ENCODE measurements at places on chromosomes 7 and 10.

- no peak for DNase-seq
Measured at GRCh38 chr7:132609222-132609621, 33.0 kb upstream of the PLXNA4 start.

DNA sequence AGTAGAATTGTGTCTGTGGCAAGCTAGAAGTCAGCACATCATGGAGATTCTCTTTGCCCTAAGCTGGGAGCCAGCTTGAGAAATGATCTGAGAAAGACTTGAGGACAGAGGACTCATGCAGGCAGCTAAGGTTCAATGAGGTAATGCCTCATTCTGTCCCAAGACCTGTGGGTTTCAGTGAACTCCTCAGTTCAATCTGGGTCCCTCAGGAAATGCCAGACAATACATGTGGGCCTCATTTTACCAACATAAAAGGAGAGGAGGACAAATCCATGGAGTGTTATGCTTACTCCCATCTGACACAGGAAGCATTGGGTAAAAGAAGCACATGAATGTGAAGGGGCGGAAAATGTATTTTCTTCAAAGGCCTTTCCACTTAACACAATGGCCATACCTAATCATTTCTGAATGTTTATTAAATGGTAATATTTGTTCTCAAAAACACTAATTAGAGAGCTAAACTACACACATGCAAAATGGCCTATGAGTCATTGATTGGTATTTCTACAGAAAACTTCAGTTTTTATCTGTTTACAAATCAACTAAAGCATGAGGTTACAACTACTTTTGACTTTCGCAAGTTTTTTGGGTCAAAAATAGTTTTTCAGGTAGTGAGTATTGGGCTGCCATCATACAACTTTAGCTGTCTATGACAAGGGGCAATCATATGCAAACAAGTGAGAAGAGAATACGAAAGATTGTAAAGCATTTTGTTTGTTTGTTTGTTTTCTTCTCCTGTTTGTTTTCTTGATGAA is 205.3 kb downstream of the CHRM2 start:
- DNase-seq: no peak

- DNase-seq: peak; percentile 27
Measured at GRCh38 chr10:119030421-119031250, 1.1 kb downstream of the NANOS1 start.

GRCh38 chr10:62681211-62681940 is 123.1 kb upstream of the ADO start:
- no peak for DNase-seq

DNA sequence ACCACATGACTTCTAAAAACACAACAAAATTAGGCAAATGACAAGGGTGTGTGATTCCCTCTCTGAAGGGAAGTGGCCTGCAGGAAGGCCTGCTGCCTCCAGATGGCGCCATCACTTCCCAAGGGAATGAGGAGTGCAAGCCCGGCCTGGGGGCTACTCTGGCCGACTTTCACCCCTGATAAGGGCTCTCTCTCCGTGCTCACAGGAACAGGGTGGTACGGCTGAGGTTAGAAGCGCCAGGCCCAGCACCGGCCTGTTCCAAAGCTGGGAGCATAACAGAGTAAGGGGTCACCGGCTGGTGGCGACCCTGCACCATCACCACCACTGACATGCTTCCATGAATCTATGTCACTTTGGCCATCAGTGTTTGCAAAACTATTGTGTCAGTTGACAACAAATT is 13.1 kb downstream of the RBP3 start:
- DNase-seq: peak; percentile 39
